ENCODE measurements at places on chromosomes 6 and 20.
A peak's percentile ranks its signal among the peaks of the same experiment; 100 is the strongest.

GRCh38 chr6:134201716-134202115 lies 116.2 kb downstream of the SGK1 start:
- DNase-seq: no peak

DNA sequence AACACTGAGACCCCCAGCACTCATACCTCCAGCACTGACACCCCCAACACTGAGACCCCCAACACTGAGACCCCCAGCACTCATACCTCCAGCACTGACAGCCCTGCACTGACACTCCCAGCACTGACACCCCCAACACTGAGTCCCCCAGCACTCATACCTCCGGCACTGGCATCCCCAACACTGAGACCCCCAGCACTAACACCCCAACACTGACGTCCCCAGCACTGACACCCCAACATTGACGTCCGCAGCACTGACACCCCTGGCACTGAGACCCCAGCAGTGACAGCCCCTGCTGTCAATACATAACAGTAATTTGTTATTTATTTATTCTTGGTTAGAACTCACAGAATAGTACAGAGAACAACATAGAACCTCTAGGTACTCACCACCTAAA lies 58.0 kb downstream of the ERMARD start:
- no peak for DNase-seq

DNA sequence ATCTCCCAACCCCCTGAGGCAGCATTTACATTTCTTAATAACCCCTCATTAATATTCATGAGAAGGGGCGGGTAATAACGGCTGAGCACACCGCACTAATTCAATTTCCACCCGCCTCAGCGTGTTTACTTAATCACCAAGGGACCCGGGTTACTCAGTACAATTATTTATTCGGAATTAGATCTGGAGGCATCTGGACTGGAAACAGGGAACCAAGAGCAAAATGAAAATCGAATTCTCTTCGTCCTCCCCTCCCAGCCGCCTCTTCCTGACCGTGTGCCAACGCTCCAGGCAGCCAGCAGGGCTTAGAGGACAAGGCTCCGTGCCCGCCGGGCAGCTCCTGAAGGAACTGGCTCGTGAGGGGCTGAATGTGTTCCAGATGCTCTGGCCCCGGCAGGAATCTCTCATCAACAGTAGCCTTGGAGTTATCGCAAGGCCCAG lies 23.5 kb upstream of the CTNNBL1 start:
- DNase-seq: no peak

GRCh38 chr6:85458782-85459181 lies 8.9 kb downstream of the NT5E start:
- DNase-seq: no peak

- DNase-seq: no peak
These were observed 52.7 kb downstream of the EBF4 start for GRCh38 chr20:2745060-2745910.

DNA sequence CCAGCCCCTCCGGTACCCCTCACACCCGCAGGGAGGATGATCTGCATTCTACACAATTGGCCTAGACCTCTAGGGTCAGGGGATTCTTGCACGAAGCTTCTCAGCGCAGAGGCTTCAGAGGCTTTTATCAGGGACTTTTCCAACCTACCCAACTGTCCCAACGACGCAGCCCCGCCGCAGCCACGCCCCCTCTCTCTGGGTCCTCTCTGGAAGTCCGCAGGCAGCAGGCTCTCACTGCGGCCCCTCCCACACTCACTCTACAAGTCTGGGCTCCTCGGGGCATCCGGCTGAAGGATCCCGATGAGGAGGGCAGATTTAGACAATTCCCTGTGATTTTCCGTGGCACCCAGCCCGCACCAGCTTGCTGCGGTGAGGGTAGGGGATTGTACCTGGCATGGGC lies 227.7 kb upstream of the RNF24 start:
- no peak for DNase-seq

DNA sequence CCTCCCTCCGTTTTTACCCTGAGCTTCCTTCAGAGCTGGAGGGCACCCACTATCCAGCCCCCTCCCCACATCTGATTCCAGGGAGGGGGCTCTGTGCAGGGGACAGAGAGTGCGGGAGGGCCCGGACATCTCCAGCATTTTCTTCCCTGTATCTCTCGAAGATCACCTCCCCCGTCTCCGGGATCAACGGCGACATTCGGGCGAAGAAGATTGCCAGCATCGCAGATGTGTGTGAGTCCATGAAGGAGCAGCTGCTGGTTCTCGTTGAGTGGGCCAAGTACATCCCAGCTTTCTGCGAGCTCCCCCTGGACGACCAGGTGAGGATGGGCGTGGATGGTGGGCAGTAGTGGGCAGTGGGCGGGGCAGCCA lies 58.8 kb downstream of the HNF4A start:
- DNase-seq: no peak

DNA sequence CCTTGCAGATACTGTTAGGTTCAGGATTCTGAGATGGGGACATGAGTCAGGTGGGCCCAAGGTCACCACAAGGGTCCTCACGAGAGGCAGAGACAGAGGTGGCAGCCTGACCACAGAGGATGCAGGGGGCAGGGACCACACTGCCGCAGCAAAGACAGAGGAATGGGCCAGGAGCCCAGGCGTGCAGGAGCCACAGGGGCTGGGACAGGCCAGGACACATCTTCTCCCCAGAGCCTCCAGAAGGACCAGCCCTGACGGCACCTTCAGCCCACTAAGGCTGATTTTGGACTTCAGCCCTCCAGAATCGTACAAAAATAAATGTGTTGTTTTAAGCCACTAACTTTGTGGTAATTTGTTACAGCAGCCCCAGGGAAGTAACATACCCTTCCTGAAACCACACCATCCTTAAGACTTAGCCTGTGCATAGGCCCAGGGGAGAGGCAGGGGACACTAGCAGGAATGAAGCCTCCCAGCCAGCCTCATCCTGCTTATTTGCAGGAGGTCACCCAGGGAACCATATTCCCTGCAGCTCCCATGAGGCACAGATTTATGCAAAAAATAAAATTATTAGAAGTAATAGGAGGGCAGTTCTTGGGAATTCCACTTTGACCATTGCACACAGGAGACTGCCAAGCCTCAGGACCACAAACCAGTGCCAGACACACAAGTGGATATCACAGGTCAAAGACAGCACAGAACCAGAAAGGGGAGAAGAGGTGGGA lies 119.3 kb upstream of the CST7 start:
- no peak for DNase-seq

DNA sequence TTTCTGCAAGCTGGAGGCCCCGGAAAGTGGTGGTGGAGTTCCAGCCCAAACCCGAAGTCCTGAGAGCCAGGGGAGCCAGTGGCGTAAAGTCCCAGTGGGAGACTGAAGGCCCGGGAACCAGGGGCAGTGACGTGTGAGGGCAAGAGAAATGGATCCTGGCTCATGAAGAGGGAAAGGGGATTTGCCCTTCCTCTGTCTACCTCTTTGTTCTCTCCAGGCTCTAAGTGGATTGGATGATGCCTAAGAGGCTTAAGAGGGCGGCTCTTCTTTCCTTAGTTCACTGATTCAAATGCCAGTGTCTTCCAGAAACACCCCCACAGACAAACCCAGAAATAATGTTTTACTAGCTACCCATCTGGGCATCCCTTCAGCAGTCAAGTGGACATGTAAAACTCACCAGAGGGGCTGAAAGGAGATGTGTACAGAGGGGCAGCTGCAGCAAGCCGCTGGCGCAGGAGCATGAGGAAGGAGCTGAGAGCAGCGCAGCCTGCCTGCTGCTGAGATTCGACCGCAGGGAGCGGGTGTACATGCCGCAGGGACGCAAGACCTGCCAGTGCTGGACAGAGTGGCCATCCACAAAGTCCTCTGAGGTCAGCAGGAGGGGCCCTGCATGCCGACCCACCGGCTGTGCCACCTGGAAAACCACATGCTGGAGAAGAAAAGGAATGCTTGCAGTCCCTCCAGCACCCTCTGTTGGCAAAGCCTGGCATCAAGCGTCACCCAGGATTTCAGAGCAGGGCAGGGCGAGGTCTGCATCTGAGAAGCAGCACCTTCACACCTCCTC lies 29.5 kb downstream of the CDYL start:
- DNase-seq: peak; percentile 25

GRCh38 chr6:135360222-135360621 lies 137.3 kb downstream of the AHI1 start:
- no peak for DNase-seq

All from CD4-positive, alpha-beta T cell treated with Interleukin-17A for 1 hour (primary cell).